A673 (cell line): ENCODE measurements at places on chromosomes 11 and 22. TPM values are rescaled to one million over a fixed set of nuclear protein-coding genes. Genes with fewer than 3 reads are reported as not detected.

GRCh38 chr22:17824457-17824856 lies 50.2 kb upstream of the BID start:
- no peak overlapping the region for H3K4me3 ChIP-seq
- no peak overlapping the region for H3K27ac ChIP-seq
- no peaks in the 10 kb centered on the region for H3K4me1 ChIP-seq
- no peaks in the 10 kb centered on the region for H3K27me3 ChIP-seq
- H3K36me3 ChIP-seq: peaks cover 6% of the 10 kb centered on the region

DNA sequence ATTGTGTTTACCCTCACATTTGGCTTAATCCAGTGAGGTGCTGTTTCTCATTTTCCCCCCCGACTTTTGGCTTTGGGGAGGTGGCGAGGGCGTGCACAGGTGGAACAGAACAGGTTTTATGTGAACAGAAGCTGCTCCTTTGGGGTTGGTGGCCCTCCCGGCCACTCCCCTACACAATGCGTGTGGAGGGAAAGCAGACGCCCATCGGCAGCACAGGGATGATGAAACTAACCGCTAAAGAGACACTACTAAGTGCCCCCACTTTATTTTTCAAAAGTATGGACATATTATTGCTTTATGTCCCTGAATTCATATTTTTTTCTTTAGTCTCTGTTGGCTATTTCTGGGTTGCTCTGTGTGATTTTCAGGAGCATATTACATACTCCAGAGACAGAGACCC lies 160.9 kb downstream of the ENTHD1 start:
- H3K36me3 ChIP-seq: no peaks in the 10 kb centered on the region
- peaks cover 8% of the 10 kb centered on the region for H3K27me3 ChIP-seq
- no peak overlapping the region for H3K27ac ChIP-seq
- no peak overlapping the region for H3K4me3 ChIP-seq

DNA sequence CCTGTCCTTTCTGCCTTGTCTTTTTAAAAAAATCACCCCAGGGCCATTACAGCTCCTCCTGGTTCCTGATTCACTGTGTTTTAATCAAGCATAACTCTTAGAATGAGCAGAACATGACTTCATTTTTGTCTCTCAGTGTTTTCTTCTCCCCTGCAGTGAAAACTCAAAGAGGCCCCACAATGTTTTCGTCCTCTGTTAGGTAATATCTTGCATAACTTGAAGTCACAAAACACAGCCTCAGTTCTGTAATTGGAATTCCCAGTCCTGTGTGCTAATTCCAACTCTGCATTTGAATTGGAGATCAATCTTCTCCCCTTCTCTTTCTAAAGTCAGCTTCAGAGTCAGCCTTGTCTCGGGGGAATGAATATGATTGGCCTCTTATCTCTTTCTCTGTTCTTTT lies 186.5 kb upstream of the NAV2 start:
- H3K27ac ChIP-seq: no peak overlapping the region
- H3K4me3 ChIP-seq: no peak overlapping the region
- H3K36me3 ChIP-seq: no peaks in the 10 kb centered on the region
- no peaks in the 10 kb centered on the region for H3K4me1 ChIP-seq
- no peaks in the 10 kb centered on the region for H3K27me3 ChIP-seq

The OR51B5 gene
- not detected in 2 replicates for total RNA-seq

GRCh38 chr11:3222003-3222855 lies 3.6 kb upstream of the MRGPRG start:
- H3K36me3 ChIP-seq: no peaks in the 10 kb centered on the region
- no peak overlapping the region for H3K4me3 ChIP-seq
- no peak overlapping the region for H3K27ac ChIP-seq
- DNase-seq: no peak
- no peaks in the 10 kb centered on the region for H3K27me3 ChIP-seq

- peaks cover 4% of the 10 kb centered on the region for H3K36me3 ChIP-seq
- no peaks in the 10 kb centered on the region for H3K27me3 ChIP-seq
- H3K27ac ChIP-seq: no peak overlapping the region
- no peak overlapping the region for H3K4me3 ChIP-seq
Measured at GRCh38 chr22:45831394-45831793, 145.6 kb downstream of the WNT7B start.

- DNase-seq: no peak
- no peak overlapping the region for H3K27ac ChIP-seq
- no peaks in the 10 kb centered on the region for H3K4me1 ChIP-seq
- no peak overlapping the region for H3K4me3 ChIP-seq
- H3K27me3 ChIP-seq: no peaks in the 10 kb centered on the region
Measured at GRCh38 chr22:47084226-47084625, 321.8 kb downstream of the TBC1D22A start.

GRCh38 chr11:64035576-64035975 lies at the start of gene FLRT1:
Gene FLRT1 (plus strand): TSS chr11:64035931. CDS start chr11:64116268, 80,337 bp downstream.
- peaks cover 14% of the 10 kb centered on the region for H3K27me3 ChIP-seq
- H3K36me3 ChIP-seq: no peaks in the 10 kb centered on the region
- peak within 1 kb of the TSS; percentile 47 for H3K27ac ChIP-seq
- H3K4me3 ChIP-seq: peak within 1 kb of the TSS; percentile 60
- H3K4me1 ChIP-seq: peaks cover 17% of the 10 kb centered on the region

GRCh38 chr11:44532809-44533208 lies 32.7 kb upstream of the CD82 start:
- H3K27me3 ChIP-seq: no peaks in the 10 kb centered on the region
- no peak overlapping the region for H3K4me3 ChIP-seq
- H3K36me3 ChIP-seq: no peaks in the 10 kb centered on the region
- no peak for DNase-seq

DNA sequence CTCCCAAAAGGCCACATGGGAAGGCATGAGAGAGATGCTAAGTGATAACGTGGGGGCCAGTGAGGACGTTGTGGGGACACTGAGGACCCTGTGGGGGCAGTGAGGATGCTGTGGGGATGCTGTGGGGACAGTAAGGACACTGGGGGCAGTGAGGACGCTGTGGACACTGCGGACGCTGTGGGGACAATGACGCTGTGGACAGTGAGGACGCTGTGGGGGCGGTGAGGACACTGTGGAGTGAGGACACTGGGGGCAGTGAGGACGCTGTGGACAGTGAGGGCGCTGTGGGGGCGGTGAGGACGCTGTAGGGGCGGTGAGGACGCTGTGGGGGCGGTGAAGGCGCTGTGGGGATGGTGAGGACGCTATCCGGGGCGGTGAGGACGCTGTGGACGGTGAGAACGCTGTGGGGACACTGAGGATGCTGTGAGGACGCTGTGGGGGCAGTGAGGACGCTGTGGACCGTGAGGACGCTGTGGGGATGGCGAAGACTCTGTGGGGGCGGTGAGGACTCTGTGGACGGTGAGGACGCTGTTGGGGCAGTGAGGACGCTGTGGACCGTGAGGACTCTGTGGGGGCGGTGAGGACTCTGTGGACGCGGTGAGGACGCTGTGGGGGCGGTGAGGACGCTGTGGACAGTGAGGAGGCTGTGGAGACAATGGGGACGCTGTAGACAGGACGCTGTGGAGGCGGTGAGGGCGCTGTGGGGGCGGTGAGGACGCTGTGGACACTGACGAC lies 1.8 kb downstream of the GP1BB start:
- no peaks in the 10 kb centered on the region for H3K27me3 ChIP-seq
- no peak overlapping the region for H3K27ac ChIP-seq
- no peaks in the 10 kb centered on the region for H3K4me1 ChIP-seq
- peaks cover 26% of the 10 kb centered on the region for H3K36me3 ChIP-seq

DNA sequence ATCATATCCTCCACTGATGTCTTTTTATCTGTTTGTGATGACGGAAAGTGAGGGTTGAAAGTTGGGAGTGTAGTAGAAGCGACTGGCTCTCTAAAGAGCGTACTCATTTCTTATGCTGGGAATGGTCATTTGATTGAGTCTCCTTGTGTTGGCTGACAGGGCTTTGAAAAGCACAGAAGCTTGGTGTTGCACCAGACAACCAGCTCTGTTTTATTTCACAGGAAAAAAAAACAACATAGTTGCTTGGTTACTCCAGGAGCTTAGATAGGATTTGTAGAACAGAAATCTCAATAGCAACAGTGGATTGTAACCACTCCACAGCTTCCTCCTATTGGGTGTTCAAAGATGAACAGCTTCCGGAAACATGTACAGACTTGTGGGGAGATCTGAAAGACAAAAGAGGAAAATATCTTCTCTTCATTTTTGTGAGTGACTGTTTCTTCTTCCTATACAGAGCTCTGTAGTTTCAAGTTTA lies 2.7 kb downstream of the RBM14 start:
- DNase-seq: peak; percentile 55
- peak overlapping the region; percentile 80 for H3K4me3 ChIP-seq
- peaks cover 22% of the 10 kb centered on the region for H3K4me1 ChIP-seq
- no peaks in the 10 kb centered on the region for H3K27me3 ChIP-seq
- peak overlapping the region; percentile 94 for H3K27ac ChIP-seq

The BARX2 gene
- 36.4 and 43.0 TPM in 2 replicates for total RNA-seq

GRCh38 chr11:48093795-48094642 lies 113.7 kb downstream of the PTPRJ start:
- no peaks in the 10 kb centered on the region for H3K27me3 ChIP-seq
- peak overlapping the region; percentile 13 for H3K4me3 ChIP-seq
- peak; percentile 93 for DNase-seq

GRCh38 chr22:37431366-37431765 lies 4.1 kb upstream of the ELFN2 start:
- no peak overlapping the region for H3K27ac ChIP-seq
- no peak for DNase-seq
- no peaks in the 10 kb centered on the region for H3K4me1 ChIP-seq
- H3K27me3 ChIP-seq: peaks cover 25% of the 10 kb centered on the region
- no peaks in the 10 kb centered on the region for H3K36me3 ChIP-seq

- no peak for DNase-seq
- no peaks in the 10 kb centered on the region for H3K4me1 ChIP-seq
- H3K27me3 ChIP-seq: no peaks in the 10 kb centered on the region
- H3K27ac ChIP-seq: no peak overlapping the region
- H3K4me3 ChIP-seq: no peak overlapping the region
Measured at GRCh38 chr22:47105085-47105484, 342.6 kb downstream of the TBC1D22A start.

DNA sequence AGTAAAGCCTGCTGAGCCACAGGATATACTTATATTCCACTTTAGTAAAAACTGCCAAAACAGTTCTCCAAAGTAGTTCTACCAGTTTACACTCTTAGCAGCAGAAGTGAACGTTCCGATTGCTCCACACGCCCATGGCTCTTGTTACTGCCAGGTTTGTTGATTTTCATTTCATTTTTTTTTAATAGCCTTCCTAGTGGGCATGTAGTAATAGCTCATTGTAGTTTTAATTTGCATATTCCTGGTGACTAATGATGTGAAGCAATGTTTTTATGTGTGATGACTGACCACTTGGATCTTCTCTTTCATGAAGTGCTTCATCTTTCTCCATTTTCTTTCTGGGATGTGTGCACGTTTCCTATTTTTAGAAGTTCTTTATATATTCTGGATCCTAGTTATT lies 4.8 kb upstream of the C11orf97 start:
- no peaks in the 10 kb centered on the region for H3K27me3 ChIP-seq
- no peaks in the 10 kb centered on the region for H3K36me3 ChIP-seq
- H3K27ac ChIP-seq: no peak overlapping the region
- DNase-seq: no peak
- H3K4me1 ChIP-seq: no peaks in the 10 kb centered on the region
- H3K4me3 ChIP-seq: no peak overlapping the region

The MFRP gene
- total RNA-seq: not detected in 2 replicates

DNA sequence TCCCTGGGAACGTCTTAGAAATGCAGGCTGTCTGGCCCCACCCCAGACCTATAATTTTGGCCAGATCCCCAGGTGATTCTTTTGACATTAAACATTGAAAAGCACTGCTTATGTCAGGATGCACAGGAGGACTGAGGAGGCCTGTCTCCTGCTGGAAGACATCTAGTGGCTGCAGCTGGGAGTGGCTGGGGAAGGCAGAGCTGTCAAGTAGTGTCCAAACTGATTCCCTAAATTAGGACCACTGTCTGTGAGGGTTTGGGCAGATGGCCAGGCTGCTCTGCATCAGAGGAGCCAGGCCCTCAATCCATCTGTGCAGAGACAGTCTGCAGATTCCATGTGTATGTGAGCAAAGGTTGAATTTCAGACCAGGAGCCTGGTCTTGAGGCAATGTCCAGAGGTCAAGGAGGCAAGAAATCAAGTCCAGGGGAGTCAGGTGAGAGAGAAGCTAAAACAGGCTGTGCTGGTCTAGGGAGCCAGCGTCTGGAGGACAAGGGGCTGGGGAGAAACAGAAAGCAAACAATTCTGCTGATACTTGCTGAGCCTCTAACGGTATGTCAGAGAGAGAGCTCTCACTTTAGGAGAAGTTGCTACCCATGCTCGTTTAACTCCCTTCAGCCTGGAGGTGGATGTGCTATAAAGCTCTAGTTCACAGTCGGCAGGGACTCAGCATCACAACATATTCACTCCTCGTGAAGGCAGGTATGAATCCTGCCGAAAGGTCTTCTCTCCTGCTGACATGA lies 15.3 kb upstream of the SYTL2 start:
- H3K4me3 ChIP-seq: no peak overlapping the region
- H3K27ac ChIP-seq: no peak overlapping the region
- peak; percentile 24 for DNase-seq
- no peaks in the 10 kb centered on the region for H3K27me3 ChIP-seq

DNA sequence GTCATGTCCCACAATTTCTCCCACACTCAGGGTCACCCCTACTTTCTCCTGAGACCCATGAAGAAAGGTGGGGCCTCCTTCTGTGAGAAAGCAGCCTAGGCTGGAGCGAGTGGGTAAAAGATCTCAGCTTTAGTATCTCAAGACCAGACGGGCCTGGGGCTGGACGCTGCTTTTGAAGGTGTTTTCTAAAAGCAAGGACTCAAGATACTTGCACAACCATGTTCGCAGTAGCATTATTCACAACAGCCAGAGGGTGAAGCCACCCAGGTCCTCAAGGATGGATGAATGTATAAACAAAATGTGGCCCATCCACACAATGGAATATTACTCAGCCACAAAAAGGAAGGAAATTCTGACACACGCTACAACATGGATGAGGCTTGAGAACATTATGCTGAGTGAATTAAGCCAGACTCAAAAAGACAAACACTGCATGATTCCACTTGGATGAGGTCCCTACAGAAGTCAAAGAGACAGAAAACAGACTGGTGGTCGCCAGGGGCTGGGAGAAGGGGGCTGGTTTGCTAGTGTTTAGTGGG lies 10.6 kb downstream of the SHANK2 start:
- no peaks in the 10 kb centered on the region for H3K27me3 ChIP-seq
- H3K4me3 ChIP-seq: no peak overlapping the region
- peaks cover 16% of the 10 kb centered on the region for H3K4me1 ChIP-seq
- no peaks in the 10 kb centered on the region for H3K36me3 ChIP-seq
- H3K27ac ChIP-seq: peak overlapping the region; percentile 42

The MMP11 gene
- total RNA-seq: 5.1 and 6.8 TPM in 2 replicates

The PLAAT3 gene
- total RNA-seq: 0.46 and 0.69 TPM in 2 replicates

- H3K4me3 ChIP-seq: no peak overlapping the region
- DNase-seq: peak; percentile 52
- no peak overlapping the region for H3K27ac ChIP-seq
- peaks cover 6% of the 10 kb centered on the region for H3K27me3 ChIP-seq
- no peaks in the 10 kb centered on the region for H3K36me3 ChIP-seq
- H3K4me1 ChIP-seq: no peaks in the 10 kb centered on the region
Measured at GRCh38 chr11:7688238-7688826, 15.0 kb upstream of the CYB5R2 start.

The PANX2 gene
- 7.6 and 9.1 TPM in 2 replicates for total RNA-seq

DNA sequence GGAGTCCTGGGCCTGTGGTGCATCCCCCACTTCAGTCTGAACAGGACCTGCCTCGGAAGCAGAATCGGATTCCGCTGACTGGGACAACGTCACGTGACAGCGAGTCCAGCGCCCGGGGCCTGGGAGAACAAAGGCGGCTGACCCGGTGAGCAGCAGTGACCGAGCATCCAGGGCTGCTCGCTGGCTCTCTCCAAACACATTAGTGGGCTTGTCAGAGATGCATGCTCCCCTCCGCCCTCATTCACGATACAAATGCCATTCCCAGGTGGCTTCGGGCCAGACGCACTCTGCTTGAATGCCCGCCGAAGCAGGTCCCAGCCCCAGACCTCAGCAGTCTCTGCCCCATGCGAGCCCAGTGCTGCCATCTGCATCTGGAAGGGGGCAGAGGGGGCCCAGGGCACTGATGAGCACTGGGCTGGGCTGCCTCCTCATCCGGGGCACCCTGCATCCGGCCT lies 91.0 kb downstream of the WNT7B start:
- H3K27ac ChIP-seq: no peak overlapping the region
- H3K4me3 ChIP-seq: no peak overlapping the region
- no peak for DNase-seq
